ENCODE measurements at places on chromosomes 11 and 22. TPM values are rescaled to one million over a fixed set of nuclear protein-coding genes. Genes with fewer than 3 reads are reported as not detected.

- no peak for DNase-seq
These were observed 34.7 kb upstream of the SEPTIN5 start for GRCh38 chr22:19679522-19680101.

DNA sequence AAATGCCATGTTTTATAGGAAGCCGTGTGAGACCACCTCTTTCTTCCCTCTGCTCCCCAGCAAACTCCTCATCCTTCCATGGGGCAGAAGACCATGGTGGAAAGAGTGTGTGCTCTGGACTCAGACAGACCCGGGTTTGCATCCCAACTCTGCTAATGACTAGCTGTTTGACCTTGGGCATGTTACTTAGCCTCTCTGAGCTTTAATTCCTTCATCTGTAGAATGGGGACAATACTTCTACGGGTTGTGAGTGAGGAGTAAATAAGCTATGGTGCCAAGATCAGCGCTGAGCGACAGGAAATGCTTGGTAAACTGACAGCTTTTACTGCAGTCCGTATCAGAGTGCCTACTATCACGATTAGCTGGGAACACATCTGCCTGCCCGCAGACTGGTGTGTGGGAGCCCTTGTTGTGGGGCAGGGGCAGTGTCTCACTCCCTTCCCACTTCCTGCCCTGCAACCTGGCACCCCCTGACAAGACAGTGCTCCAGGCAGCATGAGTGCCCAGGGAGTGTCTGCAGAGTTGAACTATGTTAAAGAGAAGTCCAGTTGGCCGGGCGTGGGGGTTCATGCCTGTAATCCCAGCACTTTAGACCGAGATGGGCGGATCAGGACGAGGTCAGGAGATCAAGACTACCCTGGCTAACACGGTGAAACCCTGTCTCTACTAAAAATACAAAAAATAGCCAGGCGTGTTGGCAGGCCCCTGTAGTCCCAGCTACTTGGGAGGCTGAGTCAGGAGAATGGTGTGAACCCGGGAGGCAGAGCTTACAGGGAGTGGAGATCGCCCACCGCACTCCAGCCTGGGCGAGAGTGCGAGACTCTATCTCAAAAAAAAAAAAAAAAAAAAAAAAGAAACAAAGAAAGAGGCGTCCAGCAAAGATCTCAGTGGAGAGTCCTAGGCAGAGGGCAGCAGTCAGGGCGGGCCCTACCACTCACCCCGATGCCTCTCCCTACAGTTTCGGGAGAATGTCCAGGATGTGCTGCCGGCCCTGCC lies 2.2 kb downstream of the SEC14L2 start:
- DNase-seq = no peak

ACRV1 gene
- 0.38 TPM for total RNA-seq

MYEOV gene
- 2.8 TPM for total RNA-seq

NCF4 gene
- total RNA-seq = 14.8 TPM

DNA sequence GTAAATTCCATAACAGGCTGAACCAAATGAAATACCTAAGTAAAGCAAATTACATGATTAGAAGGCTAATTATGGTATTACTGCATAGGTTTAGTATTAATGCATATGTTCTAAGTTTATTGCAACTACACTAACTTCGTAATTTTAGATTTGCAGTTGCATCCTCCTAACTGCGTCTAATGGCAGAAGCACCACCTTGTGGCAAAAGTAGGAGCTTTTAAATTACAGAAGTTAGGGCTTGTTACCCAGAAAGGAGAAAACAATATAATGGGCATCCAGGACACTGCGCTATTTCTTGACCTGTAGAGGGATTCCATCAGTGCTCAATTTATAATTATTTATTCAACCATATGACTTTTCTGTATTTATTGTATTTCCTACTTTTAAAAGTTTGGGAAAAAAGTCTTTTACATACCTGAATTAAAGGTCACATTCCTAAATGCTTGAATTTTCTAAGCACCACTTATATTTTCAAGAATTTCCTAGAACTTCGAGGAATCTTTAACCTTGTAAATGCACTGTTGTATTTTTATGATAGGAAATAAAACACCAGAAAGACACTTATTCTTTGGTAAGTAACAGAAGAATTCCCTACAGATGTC lies 16.3 kb upstream of the GPR83 start:
- no peak for DNase-seq

DNA sequence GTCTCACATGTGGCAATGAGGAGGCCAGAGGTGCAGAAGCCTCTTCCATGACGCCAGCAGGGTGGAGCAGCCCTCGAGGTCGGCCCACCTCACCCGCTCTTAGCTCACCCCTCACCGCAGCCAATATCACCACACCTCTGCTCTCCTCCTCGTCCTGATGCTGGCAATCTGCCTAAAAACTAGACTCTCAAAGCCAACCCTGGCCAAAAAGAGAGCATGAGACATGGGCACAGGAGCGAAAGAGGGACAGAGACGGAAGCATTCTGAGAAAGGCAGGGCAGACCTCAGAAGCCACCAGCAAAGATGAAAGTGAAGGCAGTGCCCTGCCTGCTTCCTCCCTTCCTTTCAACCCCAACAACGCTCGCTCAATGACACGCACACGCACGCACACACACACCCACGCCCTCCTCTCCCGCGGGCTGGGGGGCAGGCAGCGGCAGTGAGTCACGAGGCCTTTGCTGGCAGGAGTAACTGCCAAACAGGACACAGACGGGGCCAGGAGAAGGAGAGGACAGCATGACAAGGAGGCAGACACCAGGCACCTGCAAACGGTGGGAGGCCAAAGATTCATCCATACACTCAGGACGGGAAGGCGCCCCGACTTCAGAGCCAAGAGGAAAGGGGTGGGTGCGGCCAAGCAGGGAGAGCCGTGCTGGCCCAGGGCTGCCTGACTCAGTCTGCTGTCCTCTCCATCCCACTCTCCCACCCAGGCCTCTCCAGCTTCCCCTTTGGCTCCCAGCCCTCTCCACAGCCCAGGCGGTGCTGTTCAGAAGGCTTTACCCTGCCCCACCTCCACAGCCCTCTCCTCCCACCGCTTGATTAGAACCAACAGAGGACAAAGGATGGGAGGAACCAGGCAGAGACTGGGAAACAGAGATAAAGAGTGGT lies 11.4 kb downstream of the IGSF9B start:
- no peak for DNase-seq

DNA sequence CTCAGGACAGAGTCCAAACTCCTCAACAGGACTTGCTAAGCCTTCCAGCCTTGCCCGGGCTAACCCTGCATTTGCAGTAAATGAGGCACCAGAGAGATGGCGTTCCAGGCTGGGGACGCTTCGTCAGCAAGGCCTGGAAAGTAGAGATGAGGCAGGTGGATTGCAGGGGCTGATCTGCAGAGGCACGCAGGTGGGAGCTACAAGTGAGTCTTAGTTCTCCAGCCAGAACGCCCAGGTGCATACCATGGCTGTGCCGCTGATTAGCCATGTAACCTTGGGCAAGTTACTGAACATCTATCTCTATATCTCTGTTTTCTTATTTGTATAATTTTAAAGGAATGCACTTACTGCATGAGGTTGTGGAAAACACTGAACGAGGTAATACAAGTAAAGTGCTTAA lies 52.7 kb upstream of the BARX2 start:
- no peak for DNase-seq

DNA sequence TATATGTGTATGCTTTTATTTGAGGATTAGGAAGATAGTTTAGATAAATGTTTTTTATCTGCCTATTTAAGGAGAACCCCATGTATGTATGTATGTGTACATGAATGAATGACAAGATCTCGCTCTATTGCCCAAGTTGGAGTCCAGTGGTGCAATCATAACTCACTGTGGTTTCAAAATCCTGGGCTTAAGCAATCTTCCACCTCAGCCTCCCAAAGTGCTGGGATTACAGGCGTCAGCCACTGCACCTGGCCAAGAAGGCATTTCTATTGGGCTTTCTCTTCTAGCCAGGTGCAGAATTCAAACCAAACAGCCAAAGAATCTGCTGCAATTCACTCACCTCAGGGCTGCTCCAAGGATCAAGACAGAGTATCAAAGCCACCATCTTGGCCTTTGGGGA lies 25.5 kb upstream of the DGKZ start:
- no peak for DNase-seq

PGGHG gene
- total RNA-seq = 21.2 TPM

PRG2 gene
- total RNA-seq = not detected

CFAP300 gene
- total RNA-seq = 0.51 TPM

GRCh38 chr22:37701141-37701786 lies 4.4 kb downstream of the TRIOBP start:
- DNase-seq = no peak

- DNase-seq = no peak
These were observed 53.6 kb downstream of the PTPRJ start for GRCh38 chr11:48033918-48034341.

DNA sequence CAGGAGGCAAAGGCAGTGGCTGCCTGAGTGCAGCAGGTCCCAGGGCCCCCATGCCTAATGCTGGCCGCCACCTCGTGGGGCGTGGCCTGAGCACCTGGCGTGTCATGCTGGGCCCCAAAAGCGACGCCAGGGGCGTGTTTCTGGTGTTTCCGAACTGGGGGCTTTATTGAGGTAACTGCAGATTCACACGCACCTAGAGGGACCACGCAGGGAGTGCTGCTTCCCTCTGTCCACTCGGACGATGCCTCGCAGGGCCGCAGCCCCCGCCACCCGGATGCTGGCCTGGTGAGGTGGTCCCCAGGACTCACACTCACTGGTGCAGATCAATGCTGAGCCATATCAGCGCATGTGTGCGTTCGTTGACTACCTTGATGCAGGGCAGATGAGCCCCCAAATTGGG lies 736.2 kb downstream of the BRD1 start:
- no peak for DNase-seq

DNA sequence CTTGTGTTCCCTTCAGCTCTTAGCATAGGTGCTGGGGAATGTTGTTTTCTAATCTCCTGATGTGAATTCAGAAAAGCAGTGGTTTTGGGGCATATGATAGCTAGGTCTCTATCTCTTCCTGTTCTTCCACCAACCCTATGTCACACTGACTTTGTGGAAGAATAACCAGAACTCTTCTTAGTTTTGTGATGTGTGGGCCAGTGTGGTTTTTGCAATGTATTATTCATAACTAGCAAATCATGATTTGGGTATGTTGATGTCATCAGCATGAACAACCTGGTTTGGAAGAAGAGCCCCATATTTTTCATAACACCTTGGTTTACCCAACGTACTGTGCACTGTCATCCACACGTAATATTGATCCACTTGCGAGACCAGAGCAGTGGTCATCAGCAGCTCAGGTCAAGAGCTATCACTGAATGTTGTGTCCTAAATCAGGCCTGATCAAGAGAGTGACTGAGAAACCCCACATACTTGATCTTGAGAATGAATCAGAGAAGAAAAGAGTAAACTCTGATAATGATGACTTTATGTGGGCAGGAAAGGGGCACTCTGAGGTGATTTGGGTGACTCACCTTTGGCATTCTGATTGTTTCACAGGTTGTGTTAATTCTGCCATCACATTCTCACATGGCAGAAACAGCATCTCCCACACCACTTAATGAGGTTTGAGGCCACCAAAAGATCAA lies 19.4 kb upstream of the MS4A6E start:
- no peak for DNase-seq

DNA sequence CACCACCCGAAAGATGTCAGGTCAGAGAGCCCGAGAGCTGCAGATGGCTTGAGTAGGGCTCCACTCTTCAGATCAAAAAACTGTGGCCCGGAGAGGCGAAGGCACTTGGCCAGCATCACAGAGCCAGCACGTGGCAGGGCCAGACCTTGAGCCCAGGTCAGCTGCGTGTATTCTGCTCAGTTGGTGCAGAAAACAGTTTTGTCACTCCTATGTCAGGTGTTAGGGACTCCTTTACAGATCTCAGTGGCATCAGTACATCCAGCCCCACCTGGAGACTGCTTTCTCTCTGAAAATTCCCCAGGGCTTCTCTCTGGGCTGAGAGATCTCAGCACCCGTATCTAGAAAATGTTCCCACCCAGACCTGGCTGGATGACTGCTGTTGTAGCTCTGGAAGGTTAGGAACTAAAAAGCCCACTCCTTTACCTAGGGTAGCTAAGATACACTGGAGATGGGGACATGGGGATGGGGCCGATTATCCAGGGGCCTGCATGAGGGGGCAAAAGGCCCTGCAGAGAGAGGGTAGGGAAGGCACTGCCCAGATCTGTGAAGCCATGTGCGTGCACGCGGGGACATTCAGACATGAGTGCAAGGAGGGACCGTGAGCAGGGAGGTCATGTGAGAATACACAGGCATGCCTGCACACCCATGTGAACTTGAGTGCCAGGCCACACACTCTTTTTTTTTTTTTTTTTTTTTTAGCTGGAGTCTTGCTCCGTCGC lies 3.4 kb downstream of the APOA1 start:
- DNase-seq = no peak

ACTN3 gene
- 0.09 TPM for total RNA-seq

DNA sequence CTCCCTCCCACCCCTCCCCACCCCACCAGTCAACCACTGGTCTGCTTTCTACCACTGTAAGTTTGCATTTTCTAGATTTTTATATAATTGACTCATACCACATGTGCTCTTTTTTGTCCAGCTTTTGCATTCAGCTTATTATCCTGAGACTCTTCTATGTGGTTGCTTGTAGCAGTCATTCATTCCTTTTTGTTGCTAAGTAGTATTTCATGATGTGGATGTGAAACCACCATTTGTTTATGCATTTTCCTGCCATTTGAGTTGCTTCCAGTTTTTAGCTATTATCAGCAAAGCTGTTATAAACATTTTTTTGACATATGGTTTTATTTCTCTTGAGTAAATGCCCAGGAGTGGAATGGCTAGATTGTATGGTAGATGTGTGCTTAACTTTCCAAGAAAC lies 77.0 kb upstream of the FGF3 start:
- no peak for DNase-seq

GLB1L2 gene
- total RNA-seq = 27.9 TPM

TSSK2 gene
- total RNA-seq = not detected

- DNase-seq = no peak
These were observed 137.7 kb downstream of the WT1 start for GRCh38 chr11:32297611-32298011.

RTL10 gene
- 10.1 TPM for total RNA-seq

GRCh38 chr11:23976426-23976825 lies 520.4 kb upstream of the LUZP2 start:
- DNase-seq = no peak

- no peak for DNase-seq
These were observed 25.0 kb upstream of the SLC5A1 start for GRCh38 chr22:32018056-32018455.

DNA sequence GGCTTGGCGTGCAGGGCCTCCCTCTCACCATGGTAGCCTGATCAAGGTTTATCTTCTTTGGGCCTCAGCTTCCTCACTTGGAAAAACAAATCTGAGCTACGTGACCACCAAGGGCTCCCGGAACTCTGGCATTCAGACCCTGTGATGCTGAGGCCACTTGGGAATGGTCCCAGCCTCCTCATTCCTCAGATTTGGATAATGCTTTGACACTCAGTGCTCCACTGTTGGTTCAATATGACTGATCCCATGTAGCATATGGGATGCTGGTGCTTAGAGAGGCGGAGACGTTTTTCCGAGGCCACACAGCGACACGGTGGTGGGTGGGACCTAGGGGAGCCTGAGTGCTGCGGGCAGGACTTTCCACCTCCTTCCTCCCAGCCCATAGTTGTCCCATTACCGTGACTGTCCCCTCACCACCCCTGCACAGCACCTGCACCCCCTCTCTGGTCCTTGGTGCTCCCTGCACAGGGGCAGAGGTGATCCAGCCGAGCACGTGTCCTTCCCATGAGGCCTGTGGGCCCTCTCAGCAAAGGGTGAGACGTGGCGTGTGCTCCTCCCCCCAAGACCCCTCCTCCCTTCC lies 23.1 kb downstream of the MB start:
- no peak for DNase-seq

FOLR2 gene
- 3.2 TPM for total RNA-seq

- no peak for DNase-seq
These were observed 86.1 kb upstream of the PARVA start for GRCh38 chr11:12291313-12291712.

ANKK1 gene
- 0.19 TPM for total RNA-seq

GRCh38 chr11:74685905-74686304 lies 45.3 kb downstream of the CHRDL2 start:
- DNase-seq = peak; percentile 35

KRTAP5-10 gene
- 0.75 TPM for total RNA-seq

SESN3 gene
- total RNA-seq = 13.8 TPM
